NCI-H187 (cell line): ENCODE measurements at places on chromosomes 1 and 21.

- DNase-seq, result no peak
These were observed 30.7 kb downstream of the PRKCZ start for GRCh38 chr1:2080884-2081283.

DNA sequence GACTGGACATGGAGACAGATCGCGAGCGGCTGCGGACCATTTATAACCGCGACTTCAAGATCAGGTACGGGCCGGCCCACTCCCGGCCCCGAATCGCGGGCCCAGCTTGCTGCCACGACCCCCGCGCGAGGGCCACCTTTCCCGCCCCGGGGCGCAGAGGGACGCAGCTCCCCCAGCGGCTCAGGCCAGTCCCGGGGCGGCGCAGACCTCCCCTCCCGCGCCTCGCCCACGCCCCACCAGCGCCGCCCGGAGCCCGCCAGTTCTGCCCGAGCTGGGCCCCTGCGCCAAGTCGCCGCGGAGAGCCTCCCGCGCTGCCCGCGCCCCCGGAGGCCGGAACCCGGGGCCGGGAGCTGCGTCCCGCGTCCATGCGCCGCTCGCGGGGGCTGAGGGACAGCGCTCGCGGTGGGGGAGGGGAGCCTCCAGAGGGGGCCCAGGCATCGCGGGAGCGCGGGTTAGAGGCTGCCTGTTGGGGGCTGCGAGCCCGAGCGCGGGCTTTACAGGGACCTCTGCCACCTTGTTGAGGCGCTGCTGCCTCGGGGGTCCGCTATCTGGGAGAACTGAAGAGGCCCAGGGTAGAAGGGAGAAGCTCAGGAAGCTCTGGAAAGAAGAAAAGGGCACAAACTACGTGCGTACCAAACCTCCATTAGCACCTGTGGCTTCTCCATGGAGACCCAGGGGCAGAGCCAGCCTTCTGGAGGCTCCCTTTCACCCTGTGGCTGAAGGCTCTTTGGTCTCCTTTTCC, 698 bp downstream of the MOV10 start:
- peak; percentile 22 for DNase-seq

GRCh38 chr1:27057801-27058625, 45.4 kb upstream of the TENT5B start:
- peak; percentile 18 for DNase-seq

- no peak for DNase-seq
These were observed 112.8 kb upstream of the USP25 start for GRCh38 chr21:15616864-15617574.

DNA sequence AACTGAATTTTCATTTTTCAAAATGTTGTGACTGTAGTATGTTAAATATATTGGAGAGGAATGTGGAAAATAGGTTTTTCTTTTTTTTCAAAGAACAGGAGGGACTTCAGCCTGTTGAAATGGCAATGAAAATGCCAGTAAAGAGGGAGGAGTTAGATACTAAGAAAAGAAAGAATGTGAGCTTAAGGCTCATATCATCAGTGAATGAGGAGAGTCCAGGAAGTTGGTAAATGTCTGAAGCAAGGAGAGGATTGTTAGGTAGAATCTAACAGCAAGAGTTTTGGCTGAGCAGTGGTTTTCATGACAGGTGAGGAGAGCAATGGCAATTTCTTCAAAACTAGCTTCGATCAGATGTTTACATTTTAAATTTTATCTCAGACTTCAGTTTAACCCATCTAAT, 43.0 kb downstream of the PLA2G4A start:
- no peak for DNase-seq

DNA sequence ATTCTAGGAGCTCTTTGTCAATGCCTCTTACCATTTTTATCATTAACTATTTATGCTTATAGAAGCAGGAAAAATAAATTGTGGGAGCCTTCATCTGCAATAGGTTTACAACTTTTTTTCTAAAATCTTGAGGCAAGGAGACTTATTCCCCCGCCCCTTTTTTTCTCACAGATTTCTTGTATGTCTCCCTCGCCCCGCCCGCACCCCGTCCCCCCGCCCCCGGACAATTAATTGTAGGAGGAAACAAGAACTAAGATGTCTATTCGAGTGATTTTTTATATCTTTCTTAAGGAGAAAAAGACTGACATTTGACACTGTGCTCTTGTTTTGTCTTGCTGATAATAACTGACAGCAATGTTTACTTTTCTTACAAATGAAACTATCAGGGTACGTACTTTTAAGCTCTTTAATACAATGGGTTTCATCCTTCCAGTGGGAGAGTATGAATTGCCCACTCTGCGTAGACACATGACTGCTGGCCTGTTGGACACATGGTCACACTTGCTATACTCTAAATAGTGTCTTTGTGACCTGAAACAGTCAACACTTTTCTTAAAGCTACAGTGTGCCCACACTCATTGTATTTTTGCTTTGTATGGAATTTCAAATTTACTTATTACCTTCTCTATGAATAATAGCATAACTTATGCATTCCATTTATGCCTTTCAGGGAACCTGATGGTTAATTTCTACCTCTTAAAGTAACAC, 1.5 kb upstream of the IVNS1ABP start:
- no peak for DNase-seq

DNA sequence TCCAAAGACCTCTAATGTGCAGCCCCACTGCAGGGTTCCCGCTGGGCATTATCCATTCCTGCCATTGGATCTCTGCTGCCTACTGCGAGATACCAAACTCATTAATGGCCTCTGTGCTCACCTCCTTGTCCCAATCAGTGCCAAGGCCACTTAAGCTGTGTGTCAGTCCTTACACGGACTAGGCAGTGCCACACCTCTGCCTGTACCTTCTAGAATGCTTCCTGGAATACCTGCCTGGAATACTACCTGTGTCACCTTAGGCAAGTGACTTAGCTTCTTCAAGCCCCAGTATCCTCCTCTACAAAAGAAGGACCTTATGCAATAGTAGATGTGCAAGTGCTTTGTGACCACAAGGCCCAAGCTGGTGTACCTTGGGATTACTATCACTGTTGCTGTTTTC, 100.1 kb downstream of the FOXD2 start:
- no peak for DNase-seq

DNA sequence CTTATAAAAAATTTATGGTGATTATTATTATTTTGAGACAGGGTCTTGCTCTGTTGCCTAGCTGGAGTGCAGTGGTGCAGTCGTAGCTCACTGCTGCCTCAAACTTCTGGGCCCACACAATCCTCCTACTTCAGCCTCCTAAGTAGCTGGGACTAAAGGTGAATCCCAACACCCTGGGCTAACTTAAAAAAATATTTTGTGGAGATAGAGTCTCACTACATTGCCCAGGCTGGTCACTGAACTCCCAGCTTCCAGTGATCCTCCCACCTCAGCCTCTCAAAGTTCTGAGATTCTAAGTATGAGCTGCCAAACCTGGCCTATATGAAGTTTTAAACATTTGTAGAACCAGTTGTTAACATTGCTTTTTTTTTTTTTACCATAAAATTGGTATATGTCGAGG, 18.2 kb downstream of the NFIA start:
- DNase-seq, result no peak

DNA sequence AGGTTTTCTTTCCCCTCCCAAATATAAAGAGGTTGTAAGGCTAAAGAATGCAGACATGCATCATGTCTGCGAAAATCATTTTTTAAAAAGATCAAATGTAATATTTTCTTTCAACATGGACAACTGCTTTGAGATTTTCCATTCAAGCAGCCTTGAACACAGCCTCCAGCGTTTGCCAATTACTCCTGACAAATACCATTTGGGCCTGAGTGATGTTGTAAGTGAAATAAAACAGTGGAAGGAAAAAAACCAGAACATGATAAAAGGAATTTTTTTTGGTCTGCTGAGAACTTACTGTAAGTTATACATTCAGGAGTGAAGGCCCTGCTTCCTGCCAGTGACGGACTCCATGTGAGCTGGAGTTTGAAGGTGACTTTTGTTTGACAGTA, 37.2 kb downstream of the SETD4 start:
- DNase-seq, result no peak

DNA sequence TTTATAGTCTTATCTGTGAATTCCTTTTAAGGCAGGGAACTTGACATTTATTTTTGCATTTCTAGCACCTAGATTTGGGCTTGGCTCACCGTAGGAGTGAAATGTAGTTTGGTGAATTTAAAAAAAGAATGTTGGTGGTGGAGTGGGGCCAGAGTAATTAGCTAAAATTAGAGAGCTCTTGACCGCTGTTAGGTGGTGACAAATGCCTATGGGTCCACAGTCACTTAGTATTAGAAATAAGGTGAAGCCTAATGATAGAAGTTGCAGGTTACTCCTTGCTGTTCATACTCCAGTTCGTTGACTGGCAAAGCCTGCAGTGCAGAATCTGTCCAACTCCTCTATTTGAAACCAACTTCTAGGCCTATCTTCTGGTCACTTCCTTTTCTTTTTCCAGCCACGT, 318.8 kb upstream of the NRIP1 start:
- DNase-seq, result no peak

GRCh38 chr1:192986110-192986747, 72.9 kb downstream of the UCHL5 start:
- DNase-seq, result no peak
